ENCODE measurements at places on chromosomes 12 and 14.

DNA sequence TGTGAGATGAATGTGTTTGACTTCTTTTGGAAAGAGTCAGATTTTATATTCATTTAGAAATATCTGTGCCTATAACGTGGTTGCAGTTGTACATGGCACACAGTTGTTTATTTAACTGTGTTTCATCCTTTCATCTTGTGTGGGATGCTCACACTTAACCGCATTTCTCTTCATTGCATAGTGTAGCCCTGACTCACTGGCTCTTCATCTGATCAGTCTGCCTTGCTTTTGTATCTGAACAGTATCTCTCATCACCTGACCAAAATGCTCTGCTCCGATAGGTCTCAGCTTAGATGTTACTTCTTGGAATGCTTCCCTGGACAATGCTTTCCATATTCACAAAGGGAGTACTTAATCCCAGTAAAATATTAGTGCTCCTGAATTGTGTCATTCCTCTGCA lies 83.4 kb downstream of the PDE3A start:
- no peak for DNase-seq

DNA sequence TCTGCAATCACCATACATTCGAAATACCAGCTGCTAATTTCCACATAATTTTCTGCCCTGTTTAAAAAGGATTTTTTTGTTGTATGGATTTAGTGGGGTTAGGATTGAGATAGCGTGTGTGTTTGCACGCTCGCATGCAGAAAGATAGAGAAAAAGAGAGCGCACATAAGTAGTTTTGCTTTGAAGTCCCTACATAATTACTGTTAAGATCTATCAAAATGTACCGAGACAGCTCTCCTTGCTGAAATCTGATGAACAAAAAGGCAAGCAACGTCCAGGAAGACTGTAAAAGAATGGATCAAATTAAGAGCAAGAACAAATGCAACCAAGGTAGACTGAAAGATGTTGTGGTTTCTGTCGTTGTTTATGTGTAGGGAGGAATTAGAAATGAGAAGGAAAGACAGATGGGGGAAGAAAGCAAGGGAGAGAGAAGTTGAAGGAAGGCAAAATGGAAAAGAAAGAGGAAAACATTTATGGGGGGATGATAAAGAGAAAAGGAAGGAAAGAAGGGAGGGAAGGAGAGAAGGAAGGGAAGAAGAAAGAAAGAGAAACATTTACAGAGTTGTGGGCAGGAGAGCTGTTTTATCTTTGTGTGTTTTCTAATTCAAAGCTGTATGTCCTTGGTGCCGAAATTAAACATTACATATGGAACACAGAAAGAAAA lies 522.3 kb downstream of the MED13L start:
- no peak for DNase-seq

DNA sequence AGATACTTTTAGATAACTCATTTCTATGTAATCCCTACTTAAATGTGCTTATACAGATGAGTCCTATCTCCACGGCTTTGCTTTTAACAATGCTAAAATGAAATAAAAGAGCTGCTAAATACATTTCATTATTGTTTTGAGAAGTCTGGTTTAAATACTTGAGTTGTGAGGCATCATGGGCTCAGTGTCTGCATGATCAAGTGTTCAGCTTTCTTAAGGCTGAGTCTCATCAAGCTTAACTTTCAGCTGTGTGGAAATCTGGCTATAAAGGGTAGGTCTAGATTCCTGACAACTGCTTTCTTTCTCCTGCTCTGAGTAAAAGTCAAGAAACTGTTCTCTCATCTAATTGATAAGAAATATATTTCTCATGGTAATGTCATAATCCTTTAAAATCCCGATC lies 235.4 kb downstream of the FSCB start:
- DNase-seq = no peak

DNA sequence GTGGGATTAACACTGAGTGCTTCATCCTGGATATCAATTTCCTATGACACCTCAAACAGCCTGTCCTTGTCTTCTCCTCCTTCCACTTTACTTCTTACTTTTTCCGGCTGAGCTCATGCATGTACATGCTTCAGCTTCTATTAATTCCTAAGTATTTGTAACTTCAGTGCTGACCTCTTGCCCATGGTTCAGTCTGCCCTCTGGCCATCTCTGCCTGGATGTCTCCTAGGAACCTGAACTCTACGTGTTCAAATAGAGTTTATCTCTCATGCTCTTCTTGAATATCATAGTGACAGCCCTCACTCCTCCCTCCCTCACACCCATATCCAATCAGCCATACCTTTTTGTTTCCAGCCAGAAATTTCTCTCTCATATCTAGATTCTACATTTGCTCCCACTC lies 141.6 kb downstream of the ATP23 start:
- DNase-seq = no peak

GRCh38 chr12:15757553-15758255 lies 31.5 kb downstream of the EPS8 start:
- no peak for DNase-seq

DNA sequence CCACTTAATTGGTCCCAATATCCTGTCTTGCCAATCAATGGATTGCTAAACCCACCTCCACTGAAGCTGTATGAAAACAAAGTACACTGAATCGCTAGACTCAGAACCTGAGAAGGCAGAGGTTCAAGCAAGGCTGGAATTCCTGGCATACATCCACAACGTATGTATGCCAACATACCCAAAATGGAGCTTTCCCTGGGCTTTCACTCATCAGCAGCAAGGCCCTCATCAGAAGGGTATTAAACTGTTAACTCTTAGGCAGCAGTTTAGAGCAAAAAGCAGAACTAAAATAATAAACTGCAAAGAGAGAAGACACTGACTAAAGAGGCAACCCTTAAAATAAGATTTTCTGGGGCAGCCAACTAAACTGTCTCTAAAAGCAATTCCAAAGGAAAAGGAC lies 13.6 kb downstream of the MED13L start:
- no peak for DNase-seq

DNA sequence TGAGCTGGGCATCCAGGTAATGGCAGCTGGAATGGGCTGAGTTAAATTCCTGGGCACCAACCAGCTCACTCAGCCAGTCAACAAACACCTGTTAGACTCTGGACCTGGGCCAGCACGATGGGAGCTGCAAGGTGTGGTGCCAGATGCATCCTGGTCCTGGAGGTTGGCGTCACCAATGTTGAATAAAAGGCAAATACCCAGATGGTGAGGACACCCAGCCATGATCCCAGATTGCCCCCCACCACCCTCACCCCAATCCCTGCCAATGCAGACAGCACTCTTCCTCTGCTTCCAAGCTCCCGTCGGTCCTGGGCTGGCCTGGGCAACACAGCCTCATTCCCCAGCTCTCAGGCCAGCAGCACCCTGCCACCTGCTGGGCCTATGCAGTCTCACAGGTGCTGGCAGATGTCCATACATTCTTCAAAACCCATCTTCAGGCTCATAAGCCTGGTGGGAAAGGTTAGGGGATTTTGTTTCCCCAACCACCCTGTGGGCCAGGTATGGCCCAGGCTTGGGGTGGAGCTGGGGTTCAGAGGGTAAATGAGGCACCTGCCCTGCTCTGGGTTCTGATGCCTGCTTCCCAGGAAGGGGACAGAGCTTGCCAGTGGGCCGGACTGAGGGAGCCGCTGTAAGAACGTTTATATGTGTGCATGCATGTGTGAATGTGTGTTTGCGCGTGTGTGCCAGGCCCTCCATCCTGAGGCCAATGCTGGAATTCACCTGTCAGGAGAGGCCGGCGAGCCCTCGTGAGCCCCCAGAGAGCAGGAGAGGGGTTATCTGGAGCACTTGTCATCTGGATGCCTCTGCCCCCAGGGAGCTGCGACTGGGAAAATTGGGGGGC lies 58.0 kb downstream of the LGMN start:
- DNase-seq = peak; percentile 12

- no peak for DNase-seq
These were observed 12.7 kb upstream of the CRIP2 start for GRCh38 chr14:105461903-105462302.

DNA sequence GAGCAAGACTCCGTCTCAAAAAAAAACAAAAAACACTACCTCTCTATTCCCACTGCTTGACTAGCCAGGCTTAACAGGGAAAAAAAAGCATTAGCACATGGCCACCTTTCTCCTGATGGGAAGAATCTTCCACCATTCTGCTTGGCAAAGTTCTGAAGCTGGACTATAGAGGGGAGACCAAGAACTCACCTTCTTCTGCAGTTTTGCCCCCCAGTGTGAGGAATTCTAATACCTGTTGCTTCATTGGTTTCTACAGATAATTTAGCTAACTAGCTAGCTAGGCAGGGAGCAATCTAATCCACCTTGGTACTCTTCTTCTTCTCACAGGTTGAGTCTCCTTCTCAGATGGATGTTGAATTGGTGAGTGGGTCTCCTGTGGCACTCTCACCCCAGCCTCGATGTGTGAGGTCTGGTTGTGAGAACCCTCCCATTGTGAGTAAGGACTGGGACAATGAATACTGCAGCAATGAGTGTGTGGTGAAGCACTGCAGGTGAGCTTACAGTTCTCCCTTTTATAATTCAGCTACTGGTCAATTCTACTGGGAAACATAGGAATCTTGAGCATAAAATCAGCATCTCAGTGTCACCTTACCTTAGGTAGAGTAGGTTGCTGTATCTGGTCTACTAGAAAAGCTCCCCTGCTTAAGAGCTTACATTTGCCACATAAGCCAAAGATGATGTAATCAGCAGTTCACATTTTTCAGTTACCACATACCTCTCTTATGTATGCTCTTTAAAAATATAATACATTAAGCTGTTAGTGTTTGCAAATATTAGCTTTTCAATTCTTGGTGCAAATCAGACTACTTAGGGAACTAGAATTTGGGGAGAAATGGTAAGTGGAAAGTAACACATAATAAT lies 16.0 kb downstream of the METTL3 start:
- no peak for DNase-seq

GRCh38 chr12:121005346-121005815 lies 10.9 kb downstream of the C12orf43 start:
- DNase-seq = peak; percentile 77

DNA sequence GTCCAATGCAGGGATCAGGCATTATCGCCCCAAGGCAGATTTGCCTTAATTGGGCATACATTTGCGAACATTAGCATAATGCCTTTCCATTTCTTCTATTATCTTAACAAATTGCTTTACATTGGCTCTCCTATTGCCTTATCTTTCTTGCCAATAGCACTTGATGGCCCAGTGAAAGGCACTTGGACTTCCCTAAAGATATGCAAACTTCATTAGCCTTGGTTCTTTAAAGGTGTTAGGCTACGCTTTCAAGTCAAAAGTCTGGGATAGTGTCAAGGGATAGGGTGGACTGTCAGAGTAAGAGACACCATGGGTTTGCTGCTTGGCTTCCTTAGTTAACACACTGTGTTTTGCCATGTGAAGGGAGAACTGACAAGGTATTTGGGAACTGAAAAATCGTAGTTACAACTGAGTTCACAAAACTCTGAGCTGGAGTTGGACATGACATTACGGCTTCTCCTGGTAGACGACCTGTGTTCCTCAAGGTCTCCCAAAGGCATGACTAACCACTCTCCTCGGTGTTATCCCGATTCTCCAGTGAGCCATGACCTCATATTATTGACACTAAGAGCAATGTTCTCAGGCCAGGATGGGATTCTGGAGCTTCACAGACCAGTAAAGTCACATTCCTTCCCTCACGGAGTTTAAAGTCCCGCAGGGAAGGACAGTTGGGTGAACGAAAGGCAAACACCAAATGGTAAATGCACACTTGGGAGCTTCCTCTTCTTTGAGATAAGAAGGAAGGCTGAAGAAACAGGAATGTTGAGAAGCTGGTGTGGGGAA lies 65.2 kb downstream of the TBC1D30 start:
- DNase-seq = peak; percentile 56

DNA sequence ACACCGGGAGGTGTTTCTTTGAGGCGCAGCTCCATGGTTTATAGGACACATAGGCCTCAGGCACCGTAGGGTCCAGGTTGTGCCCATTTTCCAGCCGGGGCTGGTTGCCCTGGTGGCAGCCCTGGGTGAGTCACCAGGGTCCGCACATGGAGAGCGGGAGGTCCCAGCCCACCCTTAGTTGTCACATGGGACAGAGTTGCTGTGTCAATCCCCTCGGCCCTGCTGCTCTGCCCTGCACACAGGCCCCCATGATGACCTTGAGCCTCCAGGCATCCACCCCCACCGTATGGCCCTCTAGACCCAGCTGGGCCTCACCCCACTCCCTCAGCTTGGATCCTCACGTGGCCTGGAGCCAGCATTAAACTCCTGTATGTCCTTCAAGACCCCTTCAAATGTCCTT lies 7.7 kb downstream of the TRMT61A start:
- DNase-seq = no peak

DNA sequence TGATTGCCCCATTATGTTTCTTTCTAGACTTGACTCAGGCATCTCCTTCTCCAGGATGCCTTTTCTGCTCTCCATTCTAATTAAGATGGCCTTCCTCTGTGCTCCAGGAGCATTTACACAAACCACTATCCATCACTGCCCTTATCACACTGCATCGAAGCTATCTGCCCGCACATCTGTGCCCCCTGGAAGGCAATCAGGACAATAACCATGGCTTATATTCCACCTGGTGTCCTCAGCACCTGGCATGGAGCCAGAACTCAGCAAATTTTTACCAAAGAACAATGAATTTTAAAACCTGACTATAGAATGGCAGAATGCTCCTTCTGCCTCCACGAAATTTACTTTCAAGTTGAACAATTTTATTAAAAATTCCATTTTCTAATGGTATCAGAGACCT lies 465.8 kb downstream of the APAF1 start:
- DNase-seq = no peak

- DNase-seq = no peak
These were observed 53.1 kb upstream of the RIN3 start for GRCh38 chr14:92460541-92460915.

GRCh38 chr12:51392556-51393237 lies 1.5 kb upstream of the GALNT6 start:
- DNase-seq = no peak

DNA sequence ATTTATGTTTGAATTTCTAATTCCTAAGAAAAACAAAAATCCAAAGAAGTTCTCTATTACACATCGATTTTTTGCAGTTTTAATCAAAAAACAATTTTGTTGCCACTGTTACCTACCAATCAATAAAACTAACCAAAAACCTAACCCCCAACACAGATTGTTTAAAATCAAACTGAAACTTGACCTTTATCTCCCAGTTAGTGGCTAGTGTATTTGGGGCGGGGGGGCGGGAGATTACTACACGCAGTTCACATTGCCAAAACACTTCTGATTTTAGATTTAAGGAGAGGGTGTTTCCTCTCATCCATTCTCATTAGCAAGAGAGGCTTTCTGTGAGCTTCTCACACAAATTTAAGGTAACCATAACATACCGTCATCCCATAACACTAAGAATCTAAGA lies 6.4 kb downstream of the CDC42BPB start:
- DNase-seq = no peak
